ENCODE measurements at places on chromosomes 4 and X.

DNA sequence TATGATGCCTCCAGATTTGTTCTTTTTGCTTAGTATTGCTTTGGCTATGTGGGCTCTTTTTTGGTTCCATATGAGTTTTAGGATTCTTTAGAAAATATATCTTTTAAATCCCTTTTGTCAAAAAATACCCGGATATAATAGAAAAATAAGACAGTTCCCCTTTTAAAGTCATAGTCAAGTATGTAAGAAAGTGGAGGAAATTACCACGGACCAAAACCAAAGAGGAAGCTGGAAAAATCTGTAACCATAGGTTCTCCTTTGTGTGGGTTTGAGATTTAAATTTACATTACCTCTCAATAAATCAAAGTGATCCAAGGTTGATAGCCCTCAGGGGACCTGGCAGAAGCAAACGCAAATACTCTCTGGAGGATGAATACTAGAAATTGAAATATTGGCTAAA, 58.3 kb upstream of the PACRGL start:
- no peak for DNase-seq

DNA sequence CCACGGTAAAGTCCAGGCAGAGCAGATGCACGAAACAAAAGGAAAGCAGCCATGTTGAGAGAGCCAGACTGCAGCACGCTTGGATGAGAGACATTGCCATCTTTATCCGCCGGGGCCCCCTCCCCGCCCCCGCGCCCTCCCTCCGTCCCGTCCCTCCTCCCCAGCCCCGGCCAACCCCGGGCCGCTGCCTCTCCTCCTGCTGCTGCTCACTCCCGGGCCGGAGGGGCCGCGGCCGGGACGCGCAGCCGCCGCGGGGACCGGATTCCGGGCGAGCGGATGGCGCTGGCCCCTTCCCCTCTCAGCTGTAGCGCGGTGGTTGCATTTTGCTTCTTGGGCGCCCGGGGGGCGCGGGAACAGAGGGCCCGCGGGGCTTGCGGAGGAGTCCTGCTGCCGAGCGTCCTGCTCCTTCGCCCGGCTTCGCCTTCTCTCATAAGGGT, 542 bp downstream of the RNF150 start:
- no peak for DNase-seq

DNA sequence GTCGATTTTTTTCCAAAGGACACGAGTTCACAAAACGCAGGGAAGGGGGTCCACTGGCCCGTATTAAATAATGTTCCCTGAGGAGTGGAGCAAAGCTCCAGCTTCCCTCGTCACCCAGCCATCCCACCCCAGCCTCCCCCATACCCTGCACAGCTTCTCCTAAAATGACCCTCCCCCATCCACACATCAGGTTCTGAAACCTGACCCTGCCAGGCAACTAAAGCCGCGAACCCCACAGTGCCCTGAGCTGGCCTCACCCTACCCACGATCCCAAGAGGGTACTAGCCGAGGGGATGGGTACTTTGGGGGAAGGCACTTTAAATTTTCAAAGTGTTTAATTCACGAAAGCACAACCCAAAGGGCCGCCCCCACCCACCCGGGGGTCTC, 634 bp downstream of the APOO start:
- no peak for DNase-seq

GRCh38 chr4:81896936-81897335, 425.2 kb upstream of the RASGEF1B start:
- DNase-seq, result peak; percentile 31

- no peak for DNase-seq
These were observed 63.5 kb upstream of the WDR17 start for GRCh38 chr4:176002007-176002613.

DNA sequence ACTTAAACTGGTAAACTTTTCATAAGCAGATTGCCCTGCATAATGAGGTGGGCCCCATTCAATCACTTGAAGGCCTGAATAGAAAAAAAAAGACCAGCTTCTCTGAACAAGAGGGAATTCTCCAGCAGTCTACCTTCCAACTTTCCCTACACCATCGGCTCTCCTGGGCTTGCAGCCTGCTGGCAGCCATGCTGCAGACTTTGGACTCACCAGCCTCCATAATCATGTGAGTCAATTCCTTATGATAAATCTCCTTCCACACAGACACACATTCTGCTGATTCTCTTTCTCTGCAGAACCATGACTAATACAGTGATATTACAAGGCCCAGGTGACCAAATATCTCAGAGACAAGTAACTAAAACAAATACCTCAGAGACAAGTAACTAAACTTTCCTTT, 113.8 kb upstream of the WDR17 start:
- DNase-seq, result no peak
